ENCODE measurements at places on chromosomes 16 and 17.
A peak's percentile ranks its signal among the peaks of the same experiment; 100 is the strongest.

GRCh38 chr17:32654324-32654723 lies 167.5 kb downstream of the CDK5R1 start:
- H3K4me3 ChIP-seq, result no peak overlapping the region
- no peaks in the 10 kb centered on the region for H3K36me3 ChIP-seq
- DNase-seq, result no peak
- no peaks in the 10 kb centered on the region for H3K27me3 ChIP-seq

- H3K4me1 ChIP-seq, result no peaks in the 10 kb centered on the region
- no peaks in the 10 kb centered on the region for H3K27me3 ChIP-seq
- no peak overlapping the region for H3K27ac ChIP-seq
- H3K36me3 ChIP-seq, result no peaks in the 10 kb centered on the region
- no peak overlapping the region for H3K4me3 ChIP-seq
Measured at GRCh38 chr16:20504418-20504817, 53.1 kb downstream of the ACSM2A start.

GRCh38 chr16:78455861-78456260 lies 356.4 kb downstream of the WWOX start:
- no peaks in the 10 kb centered on the region for H3K36me3 ChIP-seq
- no peak for DNase-seq
- peaks cover 3% of the 10 kb centered on the region for H3K4me1 ChIP-seq

- peak; percentile 54 for DNase-seq
- H3K27ac ChIP-seq, result no peak overlapping the region
- H3K4me3 ChIP-seq, result no peak overlapping the region
- no peaks in the 10 kb centered on the region for H3K36me3 ChIP-seq
Measured at GRCh38 chr16:1300664-1301476, 8.6 kb upstream of the UBE2I start.

- no peak overlapping the region for H3K27ac ChIP-seq
- H3K27me3 ChIP-seq, result no peaks in the 10 kb centered on the region
- no peaks in the 10 kb centered on the region for H3K4me1 ChIP-seq
- DNase-seq, result peak; percentile 92
- H3K36me3 ChIP-seq, result peaks cover 99% of the 10 kb centered on the region
Measured at GRCh38 chr16:64983963-64984362, 137.9 kb downstream of the CDH11 start.

DNA sequence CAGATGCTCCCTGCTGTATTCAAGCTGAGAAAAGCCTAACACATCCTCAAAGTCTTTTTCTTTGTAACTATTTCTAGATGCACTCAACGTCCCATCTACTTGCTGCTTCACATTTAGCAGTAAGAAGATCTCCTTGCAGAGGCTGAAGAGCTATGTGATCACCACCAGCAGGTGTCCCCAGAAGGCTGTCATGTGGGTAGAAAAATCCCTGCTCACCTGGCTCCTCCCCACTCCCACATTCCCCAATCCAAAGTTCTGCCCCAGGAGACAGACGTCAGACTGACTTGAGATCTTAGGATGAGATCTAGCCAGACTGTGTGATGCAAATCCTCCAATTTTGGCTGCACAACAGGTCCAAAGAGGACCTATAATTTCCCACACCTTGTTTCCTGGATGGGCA lies 1.1 kb downstream of the CCL13 start:
- no peak overlapping the region for H3K4me3 ChIP-seq
- DNase-seq, result no peak
- no peaks in the 10 kb centered on the region for H3K36me3 ChIP-seq
- H3K4me1 ChIP-seq, result no peaks in the 10 kb centered on the region

- no peaks in the 10 kb centered on the region for H3K36me3 ChIP-seq
- peaks cover 27% of the 10 kb centered on the region for H3K4me1 ChIP-seq
- H3K27me3 ChIP-seq, result peaks cover 87% of the 10 kb centered on the region
Measured at GRCh38 chr17:49494986-49495841, at the start of gene NGFR. TSS of gene NGFR (plus strand) at chr17:49495293. CDS start at chr17:49495418, 125 bp downstream.

DNA sequence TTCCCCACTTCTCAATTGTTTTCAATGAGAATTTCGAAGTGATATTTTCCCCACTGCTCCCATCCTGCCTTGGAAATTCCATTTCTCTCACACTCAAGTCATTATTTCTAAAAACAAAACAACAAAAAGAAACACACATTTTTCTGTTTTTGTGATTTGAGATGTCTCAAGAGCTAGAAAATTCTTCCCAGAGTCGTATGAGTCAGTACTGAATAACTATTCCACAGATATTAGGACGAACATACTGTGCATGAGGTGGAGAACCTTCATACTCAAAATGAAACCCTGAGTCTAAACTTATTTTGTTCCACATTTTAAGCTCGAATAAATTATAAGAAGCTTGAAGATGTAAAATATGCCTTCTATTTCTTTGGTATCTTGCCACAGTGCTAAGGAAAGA lies 204.6 kb downstream of the SLC39A11 start:
- no peaks in the 10 kb centered on the region for H3K4me1 ChIP-seq
- H3K27ac ChIP-seq, result no peak overlapping the region
- no peak overlapping the region for H3K4me3 ChIP-seq
- H3K27me3 ChIP-seq, result no peaks in the 10 kb centered on the region

All from mesenchymal stem cell (in vitro differentiated cells and primary cell).